ENCODE measurements at places on chromosomes 6 and 20. TPM values are rescaled to one million over a fixed set of nuclear protein-coding genes. Genes with fewer than 3 reads are reported as not detected.
A peak's percentile ranks its signal among the peaks of the same experiment; 100 is the strongest.

- no peak overlapping the region for H3K4me3 ChIP-seq
- no peaks in the 10 kb centered on the region for H3K27me3 ChIP-seq
- no peaks in the 10 kb centered on the region for H3K36me3 ChIP-seq
- H3K27ac ChIP-seq = no peak overlapping the region
- H3K4me1 ChIP-seq = no peaks in the 10 kb centered on the region
- DNase-seq = no peak
These were observed 110.3 kb downstream of the SOD2 start for GRCh38 chr6:159582736-159583135.

DNA sequence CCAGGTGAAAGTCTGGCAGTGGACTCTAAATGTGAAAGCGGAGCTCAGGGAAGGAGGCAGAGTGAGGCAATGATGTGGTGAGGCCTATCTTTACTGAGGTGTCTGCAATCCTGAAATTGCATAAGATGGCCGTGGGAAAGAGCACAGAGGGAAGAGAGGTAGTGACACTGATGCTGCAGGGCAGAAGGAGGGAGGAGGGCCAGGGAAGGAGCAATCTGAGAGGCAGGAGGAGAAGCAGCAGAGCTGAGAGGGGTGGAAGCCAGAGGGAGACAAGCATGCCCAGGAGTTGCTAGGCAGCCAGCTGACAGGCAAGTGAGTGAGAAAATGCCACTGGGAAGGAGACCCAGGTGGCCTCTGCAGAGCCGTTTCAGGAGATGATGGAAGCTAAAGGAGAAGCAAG lies 97.4 kb upstream of the CNR1 start:
- DNase-seq = no peak
- H3K27me3 ChIP-seq = no peaks in the 10 kb centered on the region
- H3K4me3 ChIP-seq = no peak overlapping the region
- H3K27ac ChIP-seq = no peak overlapping the region
- H3K4me1 ChIP-seq = no peaks in the 10 kb centered on the region

DNA sequence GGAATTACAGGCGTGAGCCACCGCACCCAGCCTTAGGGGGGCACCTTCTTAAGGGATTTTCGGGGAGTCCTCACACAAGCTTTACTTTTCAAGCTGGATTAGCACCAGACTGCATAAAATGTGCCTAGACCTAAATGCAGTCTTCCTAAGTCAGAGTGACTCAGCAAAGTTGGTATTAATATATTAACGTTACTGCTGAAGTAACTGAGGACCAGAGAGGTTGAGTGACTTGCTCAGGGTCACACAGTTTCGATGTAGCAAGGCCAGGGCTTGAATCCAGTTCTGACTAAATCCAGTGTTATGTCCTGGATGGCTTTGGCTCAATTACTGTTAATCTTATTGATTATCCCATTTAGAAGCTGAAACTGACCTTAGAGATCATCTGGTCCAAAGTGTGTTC lies 13.4 kb downstream of the EDEM2 start:
- H3K27me3 ChIP-seq = no peaks in the 10 kb centered on the region
- peak overlapping the region; percentile 21 for H3K27ac ChIP-seq

PAQR8 gene
- total RNA-seq = 5.6 TPM
